H54 (cell line): ENCODE measurements at places on chromosomes 7 and 10.

DNA sequence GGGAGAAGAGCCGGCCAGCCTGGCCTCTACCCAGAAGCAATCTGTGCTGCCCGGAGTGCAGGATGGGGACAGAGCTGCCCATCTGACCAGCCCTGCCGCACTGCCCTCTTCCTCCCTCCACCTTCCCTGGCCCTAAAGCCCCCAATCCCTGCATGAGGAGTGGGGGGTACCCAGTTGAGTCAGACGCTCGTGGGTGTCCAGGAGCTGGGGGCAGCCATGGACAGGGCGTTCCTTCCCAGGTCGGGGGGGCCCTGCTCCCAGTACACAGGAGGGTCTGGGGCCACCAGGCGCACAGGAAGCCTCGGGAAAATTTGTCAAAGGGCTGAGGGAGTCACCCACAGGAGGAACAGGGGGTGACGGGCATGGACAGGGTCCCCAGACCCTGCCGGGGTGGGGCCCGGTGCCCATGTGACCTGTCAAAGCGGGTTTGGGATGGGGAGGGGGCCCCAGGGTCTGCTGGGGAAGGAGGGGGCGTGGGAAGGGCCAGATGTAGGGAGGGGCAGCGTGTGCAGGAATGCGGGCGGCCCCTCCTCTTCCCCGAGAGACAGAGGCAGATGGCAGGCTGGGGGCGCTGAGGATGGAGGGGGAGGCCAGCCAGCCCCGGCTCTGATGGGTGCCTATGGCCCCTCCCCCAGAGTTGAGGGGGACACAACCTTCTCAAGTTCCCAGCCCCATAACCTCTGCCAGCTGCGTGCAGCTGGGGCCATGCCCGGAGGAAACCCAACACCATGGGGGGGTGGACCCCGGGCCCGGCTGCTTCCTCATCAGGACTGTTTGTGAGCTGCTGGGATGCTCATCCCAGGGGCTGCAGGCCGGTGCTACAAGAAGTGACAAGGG lies 21.5 kb upstream of the GRIFIN start:
- DNase-seq = no peak

- no peak for DNase-seq
Measured at GRCh38 chr10:129945941-129946760, 17.9 kb downstream of the EBF3 start.

GRCh38 chr7:7181519-7182155 lies 707 bp upstream of the C1GALT1 start:
- DNase-seq = no peak

- DNase-seq = no peak
Measured at GRCh38 chr10:59839576-59839975, 66.8 kb downstream of the CCDC6 start.
